ENCODE measurements at places on chromosomes 3 and 15. TPM values are rescaled to one million over a fixed set of nuclear protein-coding genes. Genes with fewer than 3 reads are reported as not detected.

Gene PLIN1
- total RNA-seq, result 0.06 TPM

DNA sequence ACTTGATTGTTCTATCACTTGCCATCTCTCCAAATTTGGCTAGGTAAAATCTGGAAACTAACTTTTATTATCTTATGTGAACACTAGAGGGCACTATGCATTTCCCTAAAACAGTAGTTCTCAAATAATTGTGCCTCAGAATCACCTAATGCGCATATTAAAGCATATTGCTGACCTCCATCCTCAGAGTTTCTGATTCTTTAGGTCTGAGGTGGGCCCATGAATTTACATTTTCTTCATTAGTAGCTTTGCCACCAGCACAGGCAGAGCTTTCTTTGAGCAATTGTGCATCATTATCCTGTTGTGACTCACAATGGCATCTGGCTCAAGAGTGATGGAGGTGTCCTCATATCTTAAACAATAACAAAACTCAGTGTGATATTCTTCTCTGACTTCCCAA lies 17.5 kb upstream of the BCHE start:
- no peak for DNase-seq

GRCh38 chr3:14602804-14603644 lies 48.5 kb upstream of the CCDC174 start:
- DNase-seq, result no peak

- no peak for DNase-seq
These were observed 17.3 kb downstream of the TRPM1 start for GRCh38 chr15:31084176-31084575.

GRCh38 chr3:42195879-42196330 lies 70.1 kb downstream of the CCK start:
- no peak for DNase-seq

GRCh38 chr3:18546632-18547031 lies 121.5 kb upstream of the SATB1 start:
- DNase-seq, result no peak

GRCh38 chr15:67761343-67761742 lies 64.0 kb upstream of the SKOR1 start:
- no peak for DNase-seq

Gene BNC1
- 13.8 TPM for total RNA-seq

Gene CPNE9
- not detected for total RNA-seq

DNA sequence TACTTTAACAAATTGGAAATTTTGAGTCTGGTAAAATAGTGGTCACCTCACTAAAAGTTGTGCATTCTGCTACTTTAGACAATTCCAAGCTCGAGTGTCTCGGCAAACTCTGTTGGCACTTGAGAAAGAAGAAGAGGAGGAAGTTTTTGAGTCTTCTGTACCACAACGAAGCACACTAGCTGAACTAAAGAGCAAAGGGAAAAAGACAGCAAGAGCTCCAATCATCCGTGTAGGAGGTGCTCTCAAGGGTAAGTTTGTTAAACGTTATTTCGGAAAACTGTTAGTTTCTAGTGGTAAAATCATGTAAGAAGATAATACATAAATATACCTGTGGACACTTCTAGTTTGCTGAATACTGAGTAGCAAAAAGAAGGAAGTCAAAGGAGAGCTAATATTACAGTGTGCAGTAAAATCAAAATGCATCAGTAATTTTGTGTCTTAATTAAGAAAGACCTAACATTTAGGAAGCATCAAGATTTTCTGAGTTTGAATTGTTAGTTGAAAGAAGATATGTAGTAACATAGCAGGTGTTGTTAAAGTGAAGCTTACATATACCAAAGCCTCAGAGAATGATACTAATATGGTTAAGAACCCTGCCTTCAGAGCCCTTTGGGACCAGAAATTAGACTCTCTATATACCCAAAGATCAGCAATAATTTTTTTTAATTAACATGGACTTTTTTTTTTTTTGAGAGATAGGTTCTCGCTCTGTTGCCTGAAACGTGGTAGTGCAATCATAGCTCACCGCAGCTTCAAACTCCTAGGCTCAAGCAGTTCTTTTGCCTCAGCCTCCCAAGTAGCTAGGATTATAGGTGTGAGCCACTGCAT lies 23.0 kb downstream of the BUB1B start:
- no peak for DNase-seq

- no peak for DNase-seq
These were observed 3.2 kb downstream of the SENP7 start for GRCh38 chr3:101509811-101510210.

Gene SLC22A13
- 0.29 TPM for total RNA-seq

Gene PLA2G4E
- total RNA-seq, result not detected

Gene PLD1
- 1.1 TPM for total RNA-seq

DNA sequence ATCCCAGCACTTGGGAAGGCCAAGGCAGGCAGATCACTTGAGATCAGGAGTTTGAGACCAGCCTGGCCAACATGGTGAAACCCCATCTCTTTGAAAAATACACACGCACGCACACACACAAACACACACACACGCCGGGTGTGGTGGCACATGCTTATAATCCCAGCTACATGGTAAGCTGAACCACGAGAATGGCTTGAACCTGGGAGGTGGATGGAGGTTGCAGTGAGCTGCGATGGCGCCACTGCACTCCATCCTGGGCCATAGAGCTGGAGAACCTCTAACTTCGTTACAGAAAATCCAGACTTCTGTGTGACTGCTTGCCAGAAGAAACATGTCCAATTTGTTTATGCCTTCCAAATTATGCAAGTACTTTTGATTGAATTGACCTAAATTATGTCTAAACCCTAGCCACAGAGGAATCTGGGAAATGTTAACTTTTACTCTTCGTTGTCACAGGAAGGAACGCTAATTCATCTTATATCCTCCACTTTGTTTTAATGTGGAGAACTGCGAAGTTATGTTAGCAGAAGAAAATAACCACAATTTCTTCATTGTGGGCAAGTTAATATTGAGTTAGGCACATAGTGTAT lies 21.7 kb downstream of the TRIM59 start:
- no peak for DNase-seq

GRCh38 chr3:105553851-105554250 lies 187.1 kb downstream of the ALCAM start:
- DNase-seq, result peak; percentile 71

- peak; percentile 19 for DNase-seq
These were observed 116.4 kb upstream of the ARHGEF3 start for GRCh38 chr3:56918111-56918568.

Gene COL6A6
- total RNA-seq, result not detected

DNA sequence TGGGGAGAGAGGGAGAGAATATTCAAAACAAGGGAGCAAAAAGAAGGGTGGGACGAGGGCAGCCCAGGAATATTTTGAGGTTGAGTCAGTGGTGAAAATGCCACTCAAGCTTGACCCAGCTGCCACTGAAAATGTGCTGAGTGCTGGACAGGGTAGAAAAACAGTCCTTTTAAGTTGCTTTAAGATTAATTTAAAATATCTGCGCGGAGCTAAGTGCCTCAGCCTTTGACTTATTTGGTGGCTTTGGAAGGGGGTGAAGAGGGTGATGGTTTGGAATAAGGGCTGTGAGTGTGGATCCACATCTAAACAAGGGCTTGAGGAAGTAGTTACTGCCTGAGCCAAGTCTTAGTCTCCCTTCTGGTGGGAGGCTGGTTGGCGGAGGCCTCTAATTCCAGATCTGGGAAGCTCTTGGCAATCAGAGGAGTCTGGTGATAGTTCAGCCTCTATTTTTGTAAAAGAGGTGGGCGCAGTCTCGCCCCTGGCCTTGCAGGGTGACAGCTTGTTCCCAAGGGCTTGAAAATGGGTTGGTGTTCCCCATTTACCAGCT lies 280.8 kb upstream of the ROPN1 start:
- peak; percentile 66 for DNase-seq

- DNase-seq, result no peak
These were observed 65.9 kb upstream of the IGSF10 start for GRCh38 chr3:151526757-151527156.

GRCh38 chr3:13277860-13278531 lies 142.1 kb downstream of the NUP210 start:
- no peak for DNase-seq

- no peak for DNase-seq
These were observed 44.8 kb downstream of the FOXL2 start for GRCh38 chr3:138902171-138902570.

- peak; percentile 98 for DNase-seq
These were observed 408.2 kb upstream of the THBS1 start for GRCh38 chr15:39172380-39173281.

DNA sequence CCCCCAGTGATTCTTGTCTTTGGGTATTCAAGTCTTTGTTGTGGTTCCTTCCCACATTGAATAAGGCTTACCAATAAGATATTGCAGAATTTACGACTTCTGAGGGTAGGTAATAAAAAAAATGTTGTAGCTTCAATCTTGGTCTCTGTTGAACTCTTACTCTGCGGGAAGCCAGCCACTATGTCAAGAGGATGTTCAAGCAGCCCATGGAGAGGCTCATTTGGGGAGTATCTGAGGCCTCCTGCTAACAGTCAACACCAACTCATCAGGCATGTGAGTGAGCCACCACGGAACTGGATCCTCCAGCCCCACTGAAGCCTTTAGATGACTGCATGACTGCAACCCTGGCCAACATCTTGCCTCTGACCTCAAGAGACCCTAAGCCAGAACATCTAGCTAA lies 3.2 kb upstream of the TBC1D23 start:
- DNase-seq, result no peak

Gene SAMD7
- not detected for total RNA-seq

Gene PLSCR1
- 229 TPM for total RNA-seq

Gene TBC1D23
- total RNA-seq, result 54.1 TPM

GRCh38 chr15:68930268-68931022 lies at the start of gene SPESP1:
SPESP1 (plus strand) TSS chr15:68930525; CDS start chr15:68930654, 129 bp downstream.
- peak; percentile 69 for DNase-seq

GRCh38 chr3:188901126-188901525 lies 270.6 kb upstream of the TPRG1 start:
- peak; percentile 65 for DNase-seq

GRCh38 chr15:67415181-67415580 lies 105.8 kb upstream of the C15orf61 start:
- no peak for DNase-seq

Gene CD96
- not detected for total RNA-seq

GRCh38 chr15:56017511-56017910 lies 24.1 kb upstream of the NEDD4 start:
- DNase-seq, result no peak

Gene NR2E3
- not detected for total RNA-seq

All from LHCN-M2 (cell line).